ENCODE measurements at places on chromosomes 6 and 20. TPM values are rescaled to one million over a fixed set of nuclear protein-coding genes. Genes with fewer than 3 reads are reported as not detected.

NMBR gene
- total RNA-seq: not detected

DNA sequence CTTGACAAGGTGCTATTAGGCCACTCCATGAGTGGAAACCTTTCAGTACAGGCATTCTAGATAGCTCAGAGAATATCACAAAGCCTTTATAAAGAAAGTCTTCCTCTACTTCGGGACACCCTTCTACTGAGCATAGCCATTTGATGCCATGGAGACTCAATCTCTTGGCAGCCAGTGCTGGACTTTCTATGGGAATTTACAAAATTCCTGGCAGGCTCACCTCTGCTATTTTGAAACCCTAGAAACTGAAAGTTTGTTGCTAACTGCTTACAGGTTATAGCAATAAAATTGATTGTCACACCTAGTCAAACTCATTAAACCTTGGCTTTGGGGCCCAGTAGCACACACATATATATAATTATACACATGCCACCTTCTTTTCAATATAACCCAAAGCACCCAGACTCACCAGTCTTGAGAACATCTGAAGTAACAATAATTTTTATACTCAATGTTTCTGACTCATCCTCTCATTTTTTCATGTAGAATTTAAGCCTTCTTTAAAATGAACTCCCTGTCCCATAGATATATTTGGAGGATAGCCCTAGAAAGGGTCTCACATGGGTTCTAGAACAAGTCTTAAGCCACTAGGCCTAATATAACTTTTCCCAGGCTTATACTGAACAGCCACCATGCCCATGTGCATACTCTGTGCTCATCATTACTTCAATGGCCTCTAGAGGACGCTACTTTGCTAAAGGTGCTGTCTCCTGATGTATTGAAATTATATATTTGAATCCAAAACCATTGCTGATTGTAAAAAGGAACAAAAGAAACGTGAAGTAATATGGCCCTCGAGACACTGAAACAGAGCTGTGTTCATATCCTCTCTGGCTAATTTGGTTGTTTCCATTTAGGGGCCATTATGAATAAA is 368.1 kb upstream of the MARCKS start:
- DNase-seq: no peak

GRCh38 chr6:16591396-16592222 is 169.7 kb downstream of the ATXN1 start:
- no peak for DNase-seq

- DNase-seq: no peak
Observed at GRCh38 chr6:24930431-24930871, 5.3 kb downstream of the RIPOR2 start.

DNA sequence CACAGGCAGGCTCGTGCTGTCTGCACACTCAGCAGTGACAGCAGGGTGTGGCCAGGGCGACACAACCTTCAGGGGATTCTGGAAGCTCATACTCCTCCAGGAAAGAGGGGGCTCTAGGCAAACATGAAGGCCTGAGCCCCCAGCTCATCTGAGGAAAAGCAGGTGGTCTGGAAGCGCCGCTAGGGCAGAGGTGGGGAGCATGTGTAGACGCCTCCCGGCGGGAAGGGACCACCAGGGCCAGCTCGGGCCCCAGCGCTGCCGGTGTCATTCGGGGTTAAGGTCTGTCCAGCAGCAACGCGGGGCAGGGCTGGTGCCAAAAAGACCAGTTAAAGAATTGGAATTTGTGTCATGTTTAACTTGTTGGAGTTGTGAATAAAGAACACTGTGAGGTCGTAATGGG is 39.3 kb upstream of the SYNJ2 start:
- DNase-seq: no peak

DNA sequence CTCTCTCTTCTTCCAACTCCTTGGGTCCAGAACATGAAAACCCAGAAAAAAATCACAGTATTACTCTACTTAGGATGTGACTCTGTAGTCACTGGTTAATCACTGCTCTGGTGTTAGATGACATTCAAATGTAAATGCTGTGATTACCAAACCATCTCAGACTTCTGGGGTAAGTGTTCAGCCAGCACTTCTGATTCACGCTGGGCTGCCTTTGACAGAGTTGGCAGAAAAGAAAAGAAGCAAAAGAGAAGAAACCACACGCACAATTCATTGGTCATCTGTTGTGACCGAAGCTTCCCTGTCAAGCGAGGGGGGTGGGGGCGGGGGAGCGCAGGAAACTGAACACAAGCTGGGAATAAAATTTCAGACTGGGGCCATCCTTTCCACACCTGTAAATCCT is 82.7 kb downstream of the PSMG4 start:
- DNase-seq: peak; percentile 80

DNA sequence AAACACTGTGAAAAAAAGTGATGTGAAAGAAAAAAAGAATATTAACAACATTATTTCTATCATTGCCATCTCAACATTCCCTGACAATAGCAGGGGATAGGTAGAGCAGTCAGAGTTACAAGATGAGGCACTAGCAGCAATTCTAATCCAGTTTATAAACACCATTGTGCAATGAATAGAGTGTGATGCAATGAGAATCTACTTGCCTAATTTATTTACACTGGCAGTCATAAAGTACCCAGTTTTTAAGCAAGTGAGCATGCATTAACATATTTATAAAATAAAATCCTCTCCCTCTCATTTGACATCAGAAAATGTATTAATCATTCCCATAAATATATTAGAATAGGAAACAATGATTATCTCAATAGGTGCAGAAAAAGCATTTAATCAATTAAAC is 2.5 kb upstream of the MANEA start:
- no peak for DNase-seq

SPATS1 gene
- not detected for total RNA-seq

DNA sequence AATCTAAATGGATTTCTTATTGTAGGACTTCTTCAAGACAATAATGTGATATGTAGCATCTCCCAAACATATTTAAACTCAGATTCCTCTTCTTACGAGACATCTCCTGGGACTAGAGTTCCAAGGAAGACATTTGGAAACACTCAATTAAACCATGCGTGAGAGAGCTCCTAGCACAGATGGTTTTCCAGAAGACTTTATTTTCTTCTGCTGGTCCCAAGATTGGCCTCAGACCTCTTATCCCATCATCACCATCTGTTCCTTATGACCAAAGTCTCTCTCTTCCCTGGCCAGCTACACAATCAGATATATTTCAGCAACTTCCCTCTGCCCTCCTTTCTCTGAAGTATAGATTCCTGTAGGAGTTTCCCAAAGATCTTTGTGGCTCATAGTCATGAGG is 93.2 kb upstream of the JARID2 start:
- no peak for DNase-seq

- DNase-seq: no peak
Observed at GRCh38 chr6:68238097-68238601, 396.9 kb upstream of the ADGRB3 start.

SMOC2 gene
- 10.8 TPM for total RNA-seq

- no peak for DNase-seq
Observed at GRCh38 chr20:1368448-1369199, 24.2 kb downstream of the FKBP1A start.

DNA sequence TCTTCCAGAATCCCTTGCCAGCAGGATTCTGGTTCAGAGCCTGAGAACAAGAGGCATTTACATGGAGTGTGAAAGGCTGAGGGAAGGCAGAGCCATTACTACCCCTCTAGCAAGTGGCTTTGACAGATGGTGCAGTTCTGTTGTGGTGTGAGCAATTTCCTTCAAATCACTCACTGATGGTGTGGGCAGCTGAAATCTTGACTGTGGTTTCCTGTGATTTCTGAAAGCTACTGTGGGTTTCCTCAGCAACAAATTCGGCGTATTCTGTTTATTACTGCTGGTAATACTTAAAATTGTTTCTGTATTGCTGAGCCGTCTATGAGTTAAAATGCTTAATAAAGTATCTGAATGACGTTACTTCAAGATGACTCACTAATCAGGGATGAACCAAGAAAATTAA is 181.5 kb upstream of the TCF21 start:
- DNase-seq: no peak

CTCFL gene
- total RNA-seq: not detected

SSTR4 gene
- total RNA-seq: not detected

MAK gene
- total RNA-seq: 0.16 TPM

GRCh38 chr6:83853178-83854000 is at the start of gene RIPPLY2:
TSS of gene RIPPLY2 (plus strand) at chr6:83853360. CDS start at chr6:83853417, 57 bp downstream.
- DNase-seq: no peak

GRCh38 chr6:45422503-45423110 is 44.9 kb upstream of the SUPT3H start:
- no peak for DNase-seq

DNA sequence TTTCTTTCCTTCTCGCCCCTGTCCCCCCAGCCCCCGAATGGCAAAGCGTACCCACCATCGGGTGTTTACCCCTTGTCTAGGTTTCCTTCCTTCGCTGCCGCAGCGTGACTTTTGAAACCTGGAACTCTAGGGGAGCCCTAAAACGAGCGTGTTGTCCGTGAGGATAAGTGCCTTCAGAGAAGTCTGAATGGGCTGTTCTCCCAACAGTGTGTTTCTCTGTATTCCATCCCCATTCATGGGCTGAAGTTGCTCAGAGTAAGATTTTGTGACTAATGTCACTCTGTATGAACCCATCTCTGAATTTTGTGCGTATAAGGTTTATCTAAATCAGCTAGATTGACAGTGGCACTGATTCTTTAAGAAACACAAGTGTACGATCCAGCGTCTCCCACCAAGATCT is 949 bp downstream of the MACROD2 start:
- no peak for DNase-seq

GRCh38 chr6:3036861-3037637 is 31.2 kb upstream of the RIPK1 start:
- no peak for DNase-seq

DNA sequence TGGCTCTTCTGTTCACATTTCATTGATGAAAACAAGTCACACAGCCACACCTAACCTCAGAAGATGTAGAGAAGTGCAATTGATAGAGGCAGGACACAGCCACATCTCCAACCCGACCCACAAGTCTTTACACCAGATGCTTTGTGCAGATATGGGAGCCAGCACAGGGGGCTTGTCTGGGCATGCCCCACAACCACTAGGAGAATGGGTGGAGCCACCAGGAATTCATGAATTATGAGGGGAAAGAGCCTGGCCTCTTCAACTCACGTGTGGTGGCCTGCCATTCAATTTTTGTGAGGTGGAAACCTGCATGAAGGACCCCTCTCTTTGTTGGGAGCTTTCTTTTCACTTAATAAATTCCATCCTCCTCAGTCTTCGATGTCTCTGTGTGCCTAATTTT is 79.1 kb downstream of the OGFRL1 start:
- no peak for DNase-seq

AGPAT1 gene
- 59.6 TPM for total RNA-seq

HLA-DRB5 gene
- total RNA-seq: 1.7 TPM

TJAP1 gene
- total RNA-seq: 15.8 TPM

GRCh38 chr20:49824206-49824605 is 11.6 kb downstream of the SLC9A8 start:
- DNase-seq: no peak

TCP11 gene
- total RNA-seq: not detected

- no peak for DNase-seq
Observed at GRCh38 chr6:30768634-30769087, 24.3 kb upstream of the IER3 start.

DNA sequence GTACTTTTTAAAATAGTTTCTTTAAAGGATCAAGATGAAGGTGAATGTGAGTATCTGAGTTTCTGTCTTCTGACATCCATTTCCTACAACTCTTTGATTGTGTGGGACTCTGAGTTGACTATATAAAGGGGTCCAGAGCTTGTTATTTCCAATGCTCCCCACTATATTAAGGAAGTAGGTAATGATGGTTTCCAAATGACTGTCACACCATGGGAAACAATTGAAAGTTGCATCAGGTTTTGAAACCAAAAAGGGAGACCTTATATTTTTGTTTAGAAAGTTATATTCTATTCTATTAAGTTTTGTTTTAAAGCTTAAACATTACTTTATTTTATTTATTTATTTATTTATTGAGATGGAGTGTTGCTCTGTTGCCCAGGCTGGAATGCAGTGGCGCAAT is 11.2 kb downstream of the CASS4 start:
- no peak for DNase-seq

- DNase-seq: no peak
Observed at GRCh38 chr6:156560476-156560875, 216.7 kb upstream of the ARID1B start.

SFTA2 gene
- not detected for total RNA-seq

VARS1 gene
- total RNA-seq: 15.3 TPM

SLC22A7 gene
- not detected for total RNA-seq

DNA sequence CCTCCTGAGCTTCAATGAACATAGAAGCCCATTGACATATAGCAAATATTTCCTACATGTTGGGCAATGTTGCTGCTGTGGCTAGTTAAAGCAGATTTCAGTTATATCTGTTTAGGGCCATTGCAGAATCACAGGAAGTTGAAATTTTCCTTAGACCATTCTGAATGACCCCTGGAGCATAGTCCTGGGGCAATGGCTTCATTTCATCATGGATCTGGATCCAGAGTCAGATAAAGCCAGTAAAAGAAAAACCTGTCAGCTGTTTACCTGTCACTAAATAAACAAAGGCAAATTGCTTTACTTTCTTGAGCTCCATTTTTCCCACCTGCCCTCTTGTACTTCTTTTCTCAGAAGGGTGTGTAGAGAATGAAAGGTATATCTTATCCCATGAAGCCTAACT is 494.0 kb upstream of the MAP3K7 start:
- DNase-seq: no peak

- no peak for DNase-seq
Observed at GRCh38 chr6:12801141-12801540, 84.6 kb downstream of the PHACTR1 start.

TMEM244 gene
- not detected for total RNA-seq

UNC93A gene
- total RNA-seq: not detected

EPPIN gene
- not detected for total RNA-seq

DNA sequence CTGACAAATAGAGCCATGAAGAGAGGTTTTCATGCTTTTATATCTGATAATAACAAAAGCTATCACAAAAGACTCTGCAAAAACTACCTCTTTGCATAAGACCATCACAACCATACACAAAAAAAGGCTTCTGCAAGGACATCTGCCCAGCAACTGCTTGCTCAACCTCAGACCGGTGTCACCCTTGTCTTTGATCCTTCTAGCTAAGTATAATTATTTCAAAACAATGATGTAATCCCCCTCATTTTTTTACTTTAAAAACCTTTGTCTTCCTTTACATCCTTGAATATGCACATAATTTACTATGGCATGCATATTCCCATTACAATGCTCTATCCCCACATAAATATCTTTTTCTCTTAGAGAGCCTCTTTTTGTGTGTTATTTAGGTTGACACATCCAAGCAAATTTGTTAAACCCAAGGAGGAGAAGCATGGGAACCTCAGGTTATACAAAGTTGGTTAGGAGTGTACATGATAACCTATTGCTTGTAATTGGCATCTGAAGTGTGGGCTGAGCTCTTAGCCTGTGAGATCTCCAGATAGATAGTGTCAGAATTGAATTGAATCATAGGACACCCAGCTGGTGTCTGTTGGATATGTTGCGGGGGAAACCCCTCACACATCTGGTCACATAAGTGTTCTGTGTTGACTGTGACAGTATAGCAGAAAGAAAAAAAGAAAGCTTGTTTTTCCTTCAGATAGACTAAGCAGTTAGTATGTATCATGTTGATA is 20.7 kb upstream of the CGA start:
- no peak for DNase-seq

HTR1E gene
- total RNA-seq: not detected

GRCh38 chr20:36400909-36401735 is 95.0 kb downstream of the DLGAP4 start:
- DNase-seq: no peak

- no peak for DNase-seq
Observed at GRCh38 chr6:11738661-11739375, 39.8 kb downstream of the ADTRP start.

SOBP gene
- total RNA-seq: 8.5 TPM
